ENCODE measurements at places on chromosomes 3 and 15.

- no peak for DNase-seq
Measured at GRCh38 chr3:140563206-140563760, 114.6 kb upstream of the TRIM42 start.

DNA sequence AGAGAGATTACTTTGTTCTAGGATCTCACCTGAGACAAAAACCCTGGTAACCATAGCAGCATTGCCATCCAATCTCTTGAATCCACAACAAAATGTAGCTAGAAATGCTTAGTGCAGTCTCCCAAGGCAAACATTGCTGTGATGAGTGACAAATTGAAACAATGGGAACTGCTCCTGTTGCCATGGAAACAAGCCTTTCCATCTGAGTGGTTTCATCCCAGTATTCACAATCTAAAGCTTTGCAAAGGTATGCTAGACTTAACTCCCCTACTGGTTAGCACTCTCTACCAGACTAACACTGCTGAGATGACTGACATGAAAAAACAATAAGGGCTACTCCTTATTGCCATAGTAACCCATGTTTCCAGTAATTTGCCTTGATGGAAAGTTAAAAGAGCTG is 172.6 kb upstream of the CNTN3 start:
- peak; percentile 55 for DNase-seq

GRCh38 chr15:98651581-98652220 is 3.4 kb downstream of the IGF1R start:
- DNase-seq = no peak

DNA sequence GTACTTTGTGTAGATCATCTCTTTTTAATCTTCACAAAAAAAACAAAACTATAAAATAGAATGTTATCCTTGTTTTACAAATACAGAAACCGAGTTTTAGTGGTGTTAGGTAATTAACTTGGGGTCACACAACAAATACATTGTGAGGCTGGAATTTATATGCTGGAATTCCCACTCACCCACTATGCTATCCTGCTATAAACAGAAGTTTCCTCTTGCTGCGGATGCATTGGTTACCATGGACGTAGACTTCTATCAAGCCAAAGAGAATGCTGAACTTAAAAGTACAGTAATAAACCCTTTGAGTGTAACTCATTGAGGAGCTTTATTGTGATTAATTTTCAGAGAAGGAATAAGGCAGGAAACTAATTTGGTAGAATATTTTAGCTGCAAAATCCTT is 9.2 kb downstream of the SNAP23 start:
- no peak for DNase-seq

All from kidney epithelial cell (primary cell).